ENCODE measurements at places on chromosomes 5 and 9.

GRCh38 chr5:134466241-134467069 is 54.8 kb upstream of the CDKN2AIPNL start:
- DNase-seq = peak; percentile 90

- peak; percentile 23 for DNase-seq
These were observed 133.5 kb downstream of the SGCD start for GRCh38 chr5:156460471-156460870.

DNA sequence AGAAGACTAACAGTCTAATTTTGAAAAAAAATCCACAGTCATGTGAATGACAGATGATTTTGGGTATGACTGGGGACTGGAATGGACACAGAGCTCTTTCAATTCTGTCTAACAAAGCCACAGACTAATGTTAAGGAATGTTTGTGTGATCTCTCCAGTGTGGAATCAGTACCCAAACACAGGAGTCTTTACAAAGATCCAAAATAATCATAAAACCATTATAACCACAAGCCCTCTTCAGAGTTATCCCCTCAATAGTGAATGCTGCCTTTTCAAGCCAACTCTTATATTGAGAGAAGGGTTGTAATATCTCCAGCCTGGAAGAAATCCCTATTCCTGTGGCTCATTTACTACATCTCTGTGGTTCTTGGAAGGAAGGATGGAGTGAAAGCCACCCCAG is 552.0 kb upstream of the CLINT1 start:
- DNase-seq = peak; percentile 29

DNA sequence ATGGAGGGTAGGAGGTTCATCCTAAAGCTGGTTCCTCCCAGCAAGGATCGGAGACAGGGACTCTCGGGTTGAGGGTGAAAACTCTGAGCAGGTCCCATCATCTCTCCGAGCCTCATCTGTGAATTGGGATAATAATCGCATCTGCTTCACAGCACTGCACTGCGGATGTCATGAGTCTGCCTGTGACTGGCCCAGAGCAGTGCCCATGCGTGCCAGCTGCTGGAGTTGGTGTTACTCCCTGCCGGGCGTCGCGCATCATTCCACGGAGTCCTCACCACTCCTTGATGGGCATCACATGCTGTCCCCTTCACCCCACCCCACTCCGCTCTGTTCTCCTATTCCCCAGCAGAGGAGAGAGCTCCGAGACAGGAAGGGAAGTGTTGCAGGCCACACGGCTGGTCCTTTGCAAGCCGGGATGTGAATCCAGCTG is 35.1 kb upstream of the ORM1 start:
- no peak for DNase-seq

- DNase-seq = peak; percentile 80
These were observed 566.8 kb upstream of the DMAC1 start for GRCh38 chr9:8366161-8366926.

DNA sequence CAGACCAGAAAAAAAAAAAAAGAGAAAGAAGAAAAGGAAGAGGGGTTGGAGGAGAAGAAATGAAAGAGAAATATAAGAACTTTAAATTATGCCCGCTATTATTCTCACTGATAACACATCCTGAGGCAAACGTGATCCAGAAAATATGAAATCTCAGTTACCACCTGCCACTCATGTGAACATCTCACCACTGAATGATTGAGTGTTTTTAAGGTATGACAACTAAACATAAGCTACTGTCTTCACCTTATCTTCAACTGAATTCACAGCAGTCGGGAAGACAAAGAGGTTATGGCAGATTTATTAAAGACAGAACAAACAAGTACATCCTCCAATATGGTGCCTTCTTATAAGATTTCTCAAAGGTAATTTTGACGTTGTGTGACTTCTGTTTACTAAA is 327.9 kb downstream of the TMEM161B start:
- DNase-seq = no peak

GRCh38 chr9:122562134-122562760 is 9.3 kb downstream of the OR1N2 start:
- no peak for DNase-seq

DNA sequence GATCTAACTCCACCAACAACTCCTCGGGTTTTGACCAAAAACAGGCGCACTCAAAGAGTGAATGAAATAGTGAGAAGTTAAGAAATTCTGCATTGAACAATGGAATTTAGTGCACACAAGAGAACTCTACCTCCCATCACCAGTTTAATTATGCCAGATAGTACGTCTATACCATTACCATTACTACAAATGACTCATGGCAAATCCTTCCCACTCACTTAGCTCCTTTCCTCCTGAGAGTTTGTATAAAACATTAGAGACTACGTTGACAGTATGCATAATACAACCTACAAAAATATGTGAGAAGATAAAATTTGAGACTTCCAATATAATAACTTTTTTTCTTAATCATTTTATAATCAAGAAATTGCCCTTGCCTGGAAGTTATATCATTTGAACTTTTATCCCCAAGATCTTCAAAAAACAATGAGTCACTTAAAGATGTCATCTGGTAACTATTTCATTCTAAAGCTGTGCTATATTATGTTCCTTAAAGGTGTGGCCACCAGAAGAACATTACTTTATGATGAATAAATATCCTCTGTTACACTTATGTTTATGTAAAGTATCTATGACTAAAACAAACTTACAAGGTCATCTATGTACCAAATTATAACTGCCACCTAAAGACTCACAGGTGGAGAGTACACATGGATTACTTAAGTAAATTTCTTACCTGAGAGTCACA is 297.9 kb upstream of the PTGER4 start:
- DNase-seq = peak; percentile 70

DNA sequence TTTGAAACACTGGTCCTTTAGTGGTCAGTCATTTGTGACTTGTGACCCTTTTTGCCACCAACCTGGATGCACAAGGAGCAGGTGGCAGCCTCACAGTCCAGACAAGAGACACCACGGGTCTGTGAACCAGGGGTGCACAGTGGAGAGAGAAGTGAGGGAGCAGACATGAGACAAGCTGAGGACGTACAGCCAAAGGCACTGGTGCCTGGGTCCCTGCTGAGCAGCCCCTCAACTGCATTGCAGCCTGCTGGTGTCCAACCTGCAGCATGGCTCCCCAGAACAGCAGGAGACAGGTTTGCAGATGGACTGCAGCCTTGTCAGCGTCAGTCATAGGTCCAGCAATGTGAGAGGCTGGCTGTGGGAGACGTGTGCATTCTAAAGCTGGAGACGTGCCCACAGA is 124.2 kb upstream of the FSTL4 start:
- DNase-seq = no peak

All from kidney tubule cell (primary cell).